ENCODE measurements at places on chromosomes 5 and 9.
A peak's percentile ranks its signal among the peaks of the same experiment; 100 is the strongest.

DNA sequence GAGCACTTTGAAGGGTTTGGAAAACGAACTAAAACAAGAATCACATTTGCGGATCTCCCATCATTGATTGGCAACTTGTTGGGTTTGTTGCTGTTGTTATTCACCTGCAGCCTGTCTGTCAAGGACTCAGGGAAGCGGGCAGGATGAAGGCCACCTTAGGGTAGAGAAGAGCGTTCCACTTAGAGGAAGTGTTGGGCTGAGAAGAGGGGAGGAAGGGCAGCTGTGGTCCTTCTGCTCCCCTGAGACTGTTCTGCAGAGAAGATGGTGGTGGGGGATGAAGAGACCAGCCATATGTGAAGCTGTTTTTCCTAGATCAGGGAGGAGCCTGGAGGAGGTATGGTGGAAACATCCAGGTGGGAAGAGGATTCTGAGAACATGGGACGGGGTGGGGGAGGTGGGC is 70.6 kb upstream of the CPEB4 start:
- no peak for DNase-seq

GRCh38 chr9:116149844-116150243 is 3.7 kb upstream of the PAPPA start:
- no peak for DNase-seq

DNA sequence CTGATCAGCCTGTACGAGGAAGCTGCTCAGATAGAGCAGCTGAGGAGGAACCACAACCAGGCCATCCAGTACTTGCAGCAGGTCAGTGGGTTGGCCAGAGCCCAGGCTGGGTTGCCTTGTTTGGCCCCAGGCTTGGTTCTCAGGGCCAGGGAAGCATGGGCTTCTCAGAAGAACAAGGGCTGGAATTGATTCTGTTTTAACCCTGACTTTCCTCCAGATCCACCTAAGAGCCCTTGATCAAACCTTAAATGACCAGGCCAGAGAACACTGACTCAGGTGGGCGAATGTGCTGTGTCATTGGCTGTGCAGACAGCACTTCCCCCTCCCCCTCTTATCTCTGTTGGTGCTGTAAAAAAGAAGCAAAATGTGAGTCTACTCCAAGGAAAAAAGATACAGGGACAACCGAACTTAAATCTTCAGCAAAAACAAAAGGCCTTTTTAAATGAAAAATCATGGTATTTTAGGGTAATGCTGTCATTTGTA is 28.1 kb downstream of the TTC23L start:
- DNase-seq, result no peak

GRCh38 chr5:96714450-96714849 is 52.3 kb downstream of the CAST start:
- DNase-seq, result no peak

DNA sequence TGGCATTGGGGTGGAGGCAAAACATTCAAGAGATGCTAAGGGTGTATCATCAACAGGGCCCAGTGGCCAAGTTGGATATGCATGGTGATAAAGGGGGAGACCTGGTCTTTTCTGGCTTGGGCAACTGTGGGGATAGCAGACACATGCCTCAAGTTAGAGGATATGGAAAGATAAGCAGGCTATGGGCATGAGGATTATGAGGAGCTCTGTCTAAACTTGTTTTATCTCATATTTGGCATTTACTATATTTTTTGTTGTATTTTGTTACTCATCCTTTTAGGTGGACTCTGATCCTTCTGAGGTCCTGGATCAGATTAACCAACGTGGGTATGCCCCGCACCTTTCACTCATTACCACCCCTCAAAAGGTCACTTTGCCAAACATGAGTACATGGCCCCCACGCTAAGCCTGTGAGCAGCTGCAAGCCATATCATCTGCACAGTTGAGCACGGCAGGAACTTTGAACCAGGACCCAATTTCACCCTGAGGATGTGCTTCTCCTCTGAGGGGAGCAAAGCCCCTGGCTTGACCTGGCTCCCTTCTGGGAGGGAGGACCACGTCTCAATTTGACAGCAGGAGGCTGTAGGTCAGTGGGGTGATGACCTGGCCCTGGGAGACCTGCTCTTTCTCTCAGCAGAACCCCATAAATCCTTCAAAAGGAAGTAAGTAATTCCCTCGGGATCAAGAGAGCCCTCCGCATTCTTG is 71.1 kb upstream of the CD180 start:
- no peak for DNase-seq

- no peak for DNase-seq
These were observed 4.1 kb downstream of the RAPGEF6 start for GRCh38 chr5:131630963-131631350.

DNA sequence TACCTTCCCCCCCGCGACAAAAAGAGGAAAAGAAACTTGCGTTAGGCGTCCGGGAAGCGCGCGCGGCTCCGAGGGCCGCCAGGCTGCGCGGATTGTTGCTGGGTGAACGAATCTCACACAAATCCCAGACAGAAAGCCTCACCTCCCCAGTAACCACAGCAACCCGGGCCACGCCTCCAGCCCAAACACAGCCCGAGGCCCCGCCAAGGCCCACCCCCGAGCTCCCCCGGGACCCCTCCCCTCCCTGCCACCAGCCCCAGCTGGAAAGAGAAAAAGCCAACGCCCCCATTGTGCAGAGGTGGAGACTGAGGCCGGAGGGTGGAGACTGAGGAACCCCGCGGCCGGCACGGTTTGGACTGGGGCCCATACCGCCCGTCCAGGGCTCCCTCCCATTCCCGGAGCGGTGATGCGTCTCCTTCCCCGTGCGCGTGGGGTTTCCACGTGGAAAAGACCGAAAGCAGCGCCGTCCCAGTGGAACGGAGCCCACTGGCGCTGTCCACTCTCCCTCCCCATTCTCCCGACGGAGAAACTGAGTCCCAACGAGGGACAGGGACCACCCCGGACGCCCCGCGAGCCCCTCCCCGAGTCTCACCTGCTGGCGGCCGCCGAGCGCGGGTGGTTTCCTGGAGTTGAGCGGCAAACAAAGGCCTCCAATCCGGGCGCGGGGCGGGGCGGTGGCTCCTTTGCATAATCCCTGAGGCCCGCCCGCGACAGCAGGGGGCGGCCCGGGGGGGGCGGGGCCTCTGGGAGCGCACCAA is 10.2 kb upstream of the AKNA start:
- peak; percentile 77 for DNase-seq

DNA sequence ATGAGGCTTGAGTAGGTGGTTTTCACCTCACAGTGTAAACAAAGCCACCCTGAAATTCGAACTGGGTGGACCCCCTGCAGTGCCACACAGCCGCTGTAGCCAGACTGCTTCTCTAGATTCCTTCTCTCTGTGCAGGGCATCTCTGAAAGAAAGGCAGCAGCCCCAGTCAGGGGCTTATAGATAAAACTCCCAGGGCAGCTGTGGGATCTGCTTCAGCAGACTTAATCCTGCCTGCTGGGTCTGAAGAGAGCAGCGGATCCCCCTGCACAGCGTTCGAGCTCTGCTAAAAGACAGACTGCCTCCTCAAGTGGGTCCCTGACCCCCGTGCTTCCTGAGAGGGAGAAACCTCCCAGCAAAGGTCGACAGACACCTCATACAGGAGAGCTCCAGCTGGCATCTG is 71.4 kb downstream of the CARTPT start:
- DNase-seq, result no peak

All from smooth muscle cell of the brain vasculature (primary cell).